Stimulated activated CD8-positive, alpha-beta memory T cell treated with anti-CD3 and anti-CD28 coated beads, Interleukin-4, amount 100 ng/mL, for 48 hours (primary cell): ENCODE measurements at places on chromosomes 5 and 9.

- no peak for DNase-seq
Observed at GRCh38 chr5:6805841-6806240, 92.6 kb downstream of the TENT4A start.

GRCh38 chr9:450057-450456, 235.4 kb downstream of the DOCK8 start:
- no peak for DNase-seq

DNA sequence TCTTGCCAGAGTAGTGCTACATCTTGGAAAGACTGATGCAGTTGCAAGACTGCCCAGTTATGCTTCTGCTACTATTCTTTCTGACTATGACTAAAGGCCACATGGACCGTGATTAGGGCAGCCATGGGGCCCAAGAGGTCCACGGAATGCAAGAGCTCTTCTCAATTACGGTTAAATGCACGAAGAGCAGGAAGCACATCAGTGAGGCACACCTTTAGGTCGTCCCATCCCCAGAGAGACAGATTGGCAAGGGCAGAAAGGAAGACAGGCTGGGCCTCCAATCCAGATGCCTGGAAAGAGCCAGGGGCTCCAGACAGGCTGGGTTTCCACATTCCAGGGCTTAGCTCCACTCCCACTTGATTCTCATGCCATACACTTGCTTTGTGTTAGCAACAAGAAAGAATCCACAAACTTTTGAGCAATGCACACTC, 132.3 kb upstream of the SLIT3 start:
- DNase-seq: no peak

- no peak for DNase-seq
Observed at GRCh38 chr5:28473531-28474107, 1435.2 kb upstream of the CDH9 start.

- no peak for DNase-seq
Observed at GRCh38 chr5:72179028-72179815, 71.9 kb downstream of the MAP1B start.

DNA sequence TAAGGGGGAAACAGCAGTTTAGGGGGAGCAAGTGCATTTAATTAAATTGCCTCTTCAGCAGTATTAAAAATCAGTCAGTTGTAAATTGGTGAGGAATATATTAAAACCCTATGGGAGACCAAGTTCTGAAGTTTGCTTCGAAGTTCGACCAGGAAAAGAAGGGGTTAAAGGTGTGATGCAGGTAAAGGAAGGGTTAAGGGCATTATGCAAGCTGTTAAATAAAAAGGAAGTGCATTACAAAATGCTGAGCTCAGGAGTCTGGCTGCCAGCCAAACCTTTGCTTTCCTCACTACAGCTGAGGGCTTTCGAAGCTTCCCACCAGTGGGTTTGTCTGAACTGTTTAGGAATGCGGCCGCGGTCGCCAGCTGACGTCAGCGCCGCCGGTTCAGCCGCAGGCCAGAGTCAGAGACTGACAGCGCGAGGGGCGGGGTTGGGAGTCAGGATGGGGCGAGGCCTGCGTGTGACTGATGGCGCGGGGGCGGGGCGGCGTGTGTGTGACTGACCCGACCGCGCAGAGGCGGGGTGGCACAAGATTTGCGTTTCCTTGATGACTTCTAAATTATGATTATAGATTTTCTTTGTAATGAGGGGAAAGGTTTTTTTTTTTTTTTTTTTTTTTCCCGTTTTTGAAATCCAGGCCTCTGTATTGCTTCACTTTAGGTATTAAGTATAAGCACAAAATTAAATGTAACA, 76.6 kb downstream of the ZSWIM6 start:
- peak; percentile 98 for DNase-seq

DNA sequence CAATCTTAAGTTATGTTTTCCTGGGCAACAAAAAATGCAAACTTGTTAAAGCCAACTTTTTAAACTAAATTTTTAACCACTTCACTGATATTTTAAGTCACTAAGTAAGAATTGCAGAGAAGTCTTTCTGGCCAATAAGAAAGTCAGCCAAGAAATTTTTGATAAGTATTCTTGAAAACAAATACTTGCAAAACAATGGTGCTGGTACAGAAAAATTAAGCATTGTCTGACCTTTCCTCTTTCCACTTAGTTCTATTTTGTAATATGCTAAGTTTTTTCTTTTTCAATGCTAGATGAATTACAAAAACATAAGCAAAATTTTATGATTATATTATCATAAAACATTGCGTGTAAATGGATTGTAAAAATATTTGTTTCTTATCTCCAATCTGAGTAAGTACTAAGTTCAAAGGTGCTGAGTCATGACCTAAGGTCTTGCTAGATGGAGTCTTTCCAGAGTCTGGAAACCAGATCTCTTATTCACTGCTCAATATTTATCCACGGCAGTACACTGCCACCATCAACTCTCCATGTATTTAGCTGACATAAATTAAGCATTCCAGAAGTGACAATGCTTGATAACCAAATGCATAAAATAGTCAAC, 139.7 kb downstream of the MEF2C start:
- no peak for DNase-seq

DNA sequence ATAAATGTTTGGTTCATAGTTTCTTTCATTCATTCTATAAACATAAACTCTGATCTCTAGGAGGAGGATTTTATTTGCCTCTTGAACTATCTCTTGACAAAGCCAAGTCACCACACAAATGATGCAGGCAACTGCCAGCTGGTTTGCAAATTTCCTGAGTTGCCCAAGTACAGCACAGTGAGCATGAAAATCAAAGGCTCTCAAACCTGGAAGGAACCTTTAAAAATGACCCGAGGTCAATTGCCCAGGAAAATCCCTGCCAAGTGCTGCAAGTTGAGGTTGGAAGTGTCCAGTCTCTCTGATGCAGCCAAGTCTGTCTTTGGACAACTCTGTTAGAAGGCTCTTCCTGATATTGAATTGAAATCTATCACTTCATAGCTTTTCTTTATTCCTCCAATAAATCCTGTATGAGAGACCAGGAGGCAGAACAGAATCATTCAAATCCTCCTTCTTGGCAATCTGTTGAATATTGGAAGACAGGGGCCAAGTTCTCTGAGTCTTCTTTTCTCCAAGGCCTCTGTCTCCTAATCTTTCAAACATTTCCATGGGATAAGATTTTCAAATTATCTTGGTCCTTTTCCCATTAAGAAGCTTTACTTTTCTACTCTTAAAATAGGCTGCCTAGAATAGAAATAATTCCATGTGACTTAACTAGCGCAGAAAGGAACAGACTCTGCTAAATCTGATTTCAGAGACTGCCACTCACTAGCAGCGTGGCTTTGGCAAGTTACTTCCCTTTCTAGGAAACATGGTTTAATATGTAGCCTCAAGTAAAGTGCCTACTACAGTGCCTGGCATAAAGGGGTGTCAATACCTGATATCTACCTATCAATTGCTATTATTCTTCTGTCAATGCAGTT, 159.2 kb downstream of the SNX18 start:
- DNase-seq: no peak

DNA sequence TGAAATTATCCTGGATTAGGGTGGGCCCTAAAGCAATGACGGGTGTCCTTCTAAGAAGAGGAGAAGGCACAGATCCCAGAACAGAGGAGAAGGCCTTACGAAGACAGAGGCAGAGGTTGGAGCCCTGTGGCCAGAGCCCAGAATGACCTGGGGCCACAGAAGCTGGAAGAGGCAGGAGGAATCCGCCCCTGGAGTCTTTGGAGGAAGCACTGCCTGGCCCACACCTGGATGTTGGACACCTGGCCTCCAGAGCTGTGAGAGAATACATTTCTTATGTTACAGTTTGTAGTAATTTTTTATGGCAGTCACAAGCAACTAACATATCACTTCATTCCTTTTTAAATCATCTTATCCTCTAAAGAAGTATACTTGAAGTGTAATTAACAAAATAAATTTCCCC, 8.5 kb downstream of the MRPL36 start:
- no peak for DNase-seq

GRCh38 chr5:96794757-96795156, 13.0 kb downstream of the ERAP1 start:
- peak; percentile 76 for DNase-seq

- no peak for DNase-seq
Observed at GRCh38 chr5:83095163-83095956, 18.0 kb downstream of the XRCC4 start.

GRCh38 chr5:21806943-21807342, 1046.2 kb downstream of the CDH12 start:
- no peak for DNase-seq

GRCh38 chr9:137396227-137396626, 26.7 kb downstream of the EXD3 start:
- no peak for DNase-seq

DNA sequence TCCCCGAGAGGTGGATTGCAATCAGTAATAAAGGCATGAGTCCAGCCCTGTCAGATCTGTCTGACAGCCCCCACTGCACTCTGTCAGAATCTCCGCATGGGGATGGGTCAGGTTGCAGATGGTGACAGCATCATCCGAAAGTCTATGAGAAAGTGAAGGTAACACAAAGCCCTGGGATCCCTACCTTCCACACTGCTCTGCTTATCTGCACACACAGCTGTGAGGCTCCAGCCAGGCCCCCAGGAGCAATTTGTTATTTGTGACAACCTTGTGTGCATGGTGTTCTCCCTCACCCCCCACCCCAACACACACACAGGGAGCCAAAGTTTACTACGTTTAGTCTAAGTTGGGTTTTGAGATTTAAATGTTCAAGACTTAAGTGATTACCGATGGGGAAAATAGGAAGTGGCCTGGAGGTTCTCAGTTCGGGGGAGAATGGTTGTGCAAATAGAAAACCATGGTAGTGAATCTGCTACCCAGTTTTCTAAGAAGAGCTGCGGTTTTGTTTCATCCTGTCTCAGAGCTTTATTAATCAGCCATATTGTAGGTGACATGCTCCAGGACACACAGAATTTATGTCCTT, 92.7 kb downstream of the SV2C start:
- DNase-seq: peak; percentile 39

DNA sequence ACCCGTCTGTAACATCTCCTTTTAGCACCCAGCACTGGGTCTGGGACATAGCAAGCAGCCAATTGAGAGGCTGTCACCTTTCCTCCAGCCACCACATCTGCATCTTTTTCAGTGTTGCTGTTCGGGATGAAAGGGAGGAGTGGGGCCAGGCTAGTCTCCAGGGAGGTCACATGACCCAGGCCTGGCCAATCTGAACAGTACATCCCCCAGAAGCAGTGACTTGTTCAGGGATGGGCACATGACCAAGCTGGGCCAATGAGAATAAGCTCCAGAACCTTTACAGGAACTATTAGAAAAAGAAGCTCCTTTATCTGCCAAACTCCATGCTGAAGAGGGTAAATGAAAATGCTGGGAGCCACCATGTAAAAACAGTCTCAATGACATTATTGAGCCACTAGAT, 359.0 kb downstream of the SLIT3 start:
- no peak for DNase-seq

GRCh38 chr5:113614191-113614590, 100.7 kb downstream of the YTHDC2 start:
- no peak for DNase-seq

DNA sequence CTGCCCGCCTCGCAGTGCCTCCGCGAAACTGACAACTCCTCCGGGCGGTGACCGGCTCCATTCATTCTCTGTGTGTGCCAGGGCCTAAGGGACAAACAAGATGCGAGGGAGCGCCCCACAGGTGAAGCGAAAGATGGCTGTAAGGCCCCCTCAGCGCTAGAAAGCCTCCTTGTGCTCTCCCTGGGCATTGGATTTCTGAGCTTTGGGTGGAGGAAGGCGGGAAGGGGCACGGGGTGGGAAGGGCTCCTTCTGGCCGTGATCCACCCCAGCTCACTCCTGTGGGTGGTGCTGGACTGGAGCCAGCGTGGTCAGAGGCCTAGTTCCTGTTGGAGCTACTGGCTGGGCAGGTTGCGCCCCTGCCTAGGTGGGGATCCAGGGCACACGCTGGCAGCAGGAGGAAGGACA, 943 bp downstream of the GALNT12 start:
- DNase-seq: peak; percentile 36

- DNase-seq: no peak
Observed at GRCh38 chr5:166962461-166962860, 1329.0 kb upstream of the WWC1 start.

DNA sequence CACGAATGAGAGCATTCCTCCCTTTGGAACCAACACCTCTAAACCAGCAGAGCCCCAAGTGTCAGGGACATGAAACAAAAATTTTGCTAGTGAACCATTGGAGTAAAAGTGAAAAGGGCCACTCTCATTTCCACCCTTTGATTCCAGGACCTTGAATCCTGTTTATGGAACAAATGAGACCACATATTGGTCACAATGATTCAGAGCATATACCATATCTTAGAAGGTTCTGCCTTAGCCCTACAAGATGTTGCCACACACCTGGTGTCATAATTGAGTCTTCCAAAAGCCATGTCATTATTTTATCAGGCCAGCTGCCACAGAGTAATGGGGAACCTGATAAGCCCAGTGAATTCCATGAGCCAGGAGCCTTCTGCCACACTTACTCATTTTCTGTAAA, 66.3 kb upstream of the ZBTB43 start:
- DNase-seq: no peak

- DNase-seq: peak; percentile 76
Observed at GRCh38 chr9:2857564-2858198, 13.8 kb upstream of the PUM3 start.

- DNase-seq: no peak
Observed at GRCh38 chr5:94266170-94266569, 352.2 kb downstream of the KIAA0825 start.

DNA sequence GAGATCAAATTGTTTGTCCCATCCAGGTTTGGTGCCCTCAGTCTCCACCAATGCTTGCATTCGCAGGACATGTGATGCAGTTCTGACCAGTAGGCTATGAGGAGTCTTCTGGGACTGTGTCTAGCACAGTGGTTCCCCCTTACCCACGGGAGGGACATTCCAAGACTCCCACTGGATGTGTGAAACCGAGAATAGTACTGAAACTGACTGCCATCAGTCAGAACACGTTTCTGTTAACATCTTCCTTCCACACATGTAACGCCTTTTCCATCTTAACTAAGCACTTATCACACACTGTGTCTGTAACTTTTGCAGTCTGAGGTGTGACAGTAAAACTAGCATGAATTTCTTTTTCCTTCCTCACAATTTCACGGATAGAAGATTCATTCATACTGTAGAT, 74.7 kb downstream of the PTTG1 start:
- peak; percentile 41 for DNase-seq

DNA sequence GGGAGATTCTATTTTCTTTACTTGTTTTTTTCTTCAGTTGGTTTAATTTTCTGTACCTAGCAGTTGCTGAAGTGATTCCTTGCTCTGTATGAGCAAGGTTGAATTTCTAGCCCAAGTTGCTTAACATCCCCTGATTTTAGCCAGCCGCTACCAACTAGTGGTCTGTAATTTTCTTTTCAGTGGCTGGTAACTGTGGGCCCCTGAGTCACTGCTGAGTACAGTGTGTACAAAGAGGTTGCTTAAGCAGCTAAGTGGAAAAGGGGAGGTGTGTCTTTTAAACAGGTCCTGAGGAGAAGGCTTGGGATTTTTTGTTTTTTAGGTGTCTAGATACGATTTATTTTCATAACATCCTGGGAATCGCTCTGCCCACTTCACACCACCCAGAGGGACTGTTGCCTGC, 254.7 kb downstream of the NR3C1 start:
- DNase-seq: no peak

DNA sequence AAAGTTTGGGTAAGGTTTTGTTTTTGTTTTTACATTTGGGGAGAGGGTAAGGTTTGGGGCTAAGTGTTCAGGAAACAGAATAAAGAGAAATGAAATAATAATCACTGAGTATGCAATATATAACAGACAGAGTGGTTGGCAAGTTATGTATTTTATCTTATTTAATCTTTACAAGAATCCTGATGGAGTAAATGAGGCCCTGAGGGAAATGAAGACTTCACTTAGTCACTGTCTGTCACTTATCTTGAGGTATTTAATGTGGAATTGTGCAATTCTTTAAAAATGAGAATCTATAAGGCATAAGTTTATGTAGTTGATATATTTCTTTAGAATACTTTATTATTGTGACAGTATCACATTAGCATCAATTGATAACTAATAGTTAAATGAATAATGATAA, 48.1 kb downstream of the TEK start:
- DNase-seq: no peak
